ENCODE measurements at places on chromosomes 4 and X. TPM values are rescaled to one million over a fixed set of nuclear protein-coding genes. Genes with fewer than 3 reads are reported as not detected.

Gene TCEAL3
- 5.6 TPM for total RNA-seq

Gene MAGEA1
- not detected for total RNA-seq

Gene TAF7L
- total RNA-seq, result not detected

Gene ADGRG4
- not detected for total RNA-seq

Gene EREG
- not detected for total RNA-seq

Gene PABPC1L2B
- not detected for total RNA-seq

Gene XK
- not detected for total RNA-seq

Gene FAM53A
- total RNA-seq, result 1.3 TPM

Gene COX18
- 18.6 TPM for total RNA-seq

Gene RTL5
- 0.92 TPM for total RNA-seq

Gene BANK1
- not detected for total RNA-seq

Gene PNMA6F
- not detected for total RNA-seq

Gene PPP1R2C
- not detected for total RNA-seq
